ENCODE measurements at places on chromosomes 16 and 17. TPM values are rescaled to one million over a fixed set of nuclear protein-coding genes. Genes with fewer than 3 reads are reported as not detected.

DNA sequence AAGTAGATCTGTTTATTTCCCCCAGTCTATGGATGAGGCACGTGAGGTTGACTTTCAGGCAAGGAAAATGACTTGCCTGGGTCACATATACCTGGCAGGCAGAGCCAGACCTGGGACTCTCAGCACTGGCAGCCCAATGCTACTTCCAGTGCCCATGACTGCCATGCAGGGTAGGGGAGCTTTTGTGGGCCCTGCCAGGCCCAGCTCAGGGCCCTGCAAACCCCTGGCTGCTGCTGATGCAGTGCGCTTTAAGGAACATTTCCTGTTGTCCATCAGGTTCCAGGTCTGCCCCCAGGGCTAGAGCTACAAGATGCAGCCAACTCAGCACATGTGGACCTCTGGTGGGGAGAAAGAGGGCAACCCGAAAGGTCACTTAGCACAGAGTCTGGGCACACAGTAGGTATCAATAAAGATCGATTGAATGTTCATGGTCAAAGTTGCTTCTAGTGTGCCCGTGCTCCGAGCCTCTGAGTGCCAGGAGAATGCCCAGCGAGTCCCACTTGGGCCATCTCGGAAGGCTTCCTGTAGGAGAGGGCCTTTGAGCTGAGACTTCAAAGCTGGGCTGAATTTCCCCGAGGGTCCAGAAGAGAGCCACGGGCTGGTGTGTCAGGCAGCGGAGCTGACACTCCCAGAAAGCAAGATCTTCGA is 513 bp upstream of the TBX21 start:
- H3K4me3 ChIP-seq = peak overlapping the region; percentile 66
- no peak for DNase-seq
- peaks cover 78% of the 10 kb centered on the region for H3K27me3 ChIP-seq
- no peak overlapping the region for H3K27ac ChIP-seq
- no peaks in the 10 kb centered on the region for H3K36me3 ChIP-seq
- no peaks in the 10 kb centered on the region for H3K4me1 ChIP-seq

DNA sequence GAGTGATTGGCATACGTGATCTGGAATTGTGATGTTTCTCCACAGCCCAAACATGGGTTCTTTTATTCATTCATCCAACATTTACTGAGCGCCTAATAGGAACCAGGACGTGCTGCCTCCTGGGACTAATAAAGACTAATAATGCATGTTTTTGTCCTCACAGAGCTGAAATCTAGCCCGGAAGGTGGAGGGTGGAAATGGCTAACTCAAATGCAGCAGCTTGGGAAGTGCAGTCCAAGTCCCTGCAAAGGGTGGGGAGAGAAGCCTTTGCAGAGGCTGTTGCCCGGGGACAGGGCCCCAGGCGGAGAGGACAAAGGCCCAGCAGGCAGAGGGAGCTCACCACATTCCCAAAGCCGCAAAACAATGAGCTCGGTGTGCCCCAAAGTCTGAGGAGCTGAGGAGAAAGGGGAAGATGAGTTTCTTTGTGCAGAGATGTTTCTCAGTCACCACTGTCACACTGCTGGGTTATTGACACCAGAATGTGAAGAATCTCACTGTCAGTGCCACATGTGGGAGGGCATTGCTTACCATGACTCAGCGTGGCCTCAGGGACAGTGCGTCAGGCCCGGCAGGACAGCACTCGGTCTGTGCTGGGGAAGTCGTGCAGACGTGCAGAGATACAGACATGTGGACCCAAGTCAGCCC is 118.2 kb upstream of the CHMP6 start:
- no peaks in the 10 kb centered on the region for H3K4me1 ChIP-seq
- H3K27me3 ChIP-seq = no peaks in the 10 kb centered on the region

TPSG1 gene
- not detected for total RNA-seq

DNA sequence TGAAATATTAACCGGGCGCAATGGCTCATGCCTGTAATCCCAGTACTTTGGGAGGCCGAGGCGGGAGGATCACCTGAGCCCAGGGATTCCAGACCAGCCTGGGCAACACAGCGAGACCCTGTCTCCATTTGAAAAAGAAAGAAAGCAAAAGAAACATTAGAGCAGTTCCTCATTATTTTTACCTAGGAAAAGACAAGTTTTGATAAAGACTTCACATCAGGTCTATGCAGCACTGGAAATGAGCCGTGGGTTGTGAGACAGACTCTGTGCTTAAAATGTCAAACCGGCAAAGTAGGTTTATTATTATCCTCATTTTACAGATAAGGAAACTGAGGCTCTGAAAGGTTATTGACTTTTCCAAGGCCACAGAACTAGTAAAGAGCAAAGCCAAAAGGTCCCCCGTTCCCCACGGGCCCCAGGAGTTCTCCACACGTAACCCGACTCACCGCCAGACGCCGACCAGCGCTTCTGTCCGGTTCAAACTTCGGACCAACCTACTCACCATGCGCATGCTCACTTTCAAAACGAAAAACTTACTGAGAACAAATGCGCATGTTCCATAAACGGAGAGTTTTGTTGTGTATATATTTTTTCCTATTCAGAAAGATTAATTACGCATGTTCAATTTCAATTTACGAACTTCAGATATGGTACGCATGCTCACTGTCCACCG is 356 bp downstream of the TUBD1 start:
- no peaks in the 10 kb centered on the region for H3K4me1 ChIP-seq
- no peak overlapping the region for H3K27ac ChIP-seq
- H3K27me3 ChIP-seq = no peaks in the 10 kb centered on the region
- DNase-seq = no peak
- peak overlapping the region; percentile 89 for H3K4me3 ChIP-seq

DNA sequence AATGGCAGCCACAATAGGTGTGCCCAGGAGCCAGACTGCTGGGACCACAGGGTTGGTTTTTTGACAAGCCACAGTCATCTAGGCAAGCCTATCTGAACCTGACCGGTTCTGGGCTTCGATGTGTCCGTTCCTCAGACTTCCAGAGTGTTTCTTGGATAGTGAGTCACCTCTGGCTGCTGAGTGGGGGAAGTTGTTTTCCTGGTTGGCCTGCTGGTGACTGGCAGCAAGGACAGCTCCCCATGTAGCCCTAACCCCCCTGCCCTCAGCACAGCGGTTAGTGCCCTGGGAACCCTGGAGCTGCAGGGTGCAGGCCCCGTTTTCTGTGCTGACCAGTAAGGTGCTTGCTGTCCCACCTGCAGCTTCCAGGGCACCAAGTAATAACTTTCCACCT is 65.5 kb downstream of the PLD6 start:
- DNase-seq = peak; percentile 66
- no peak overlapping the region for H3K4me3 ChIP-seq
- no peak overlapping the region for H3K27ac ChIP-seq
- H3K36me3 ChIP-seq = peaks cover 38% of the 10 kb centered on the region

EPOP gene
- total RNA-seq = 3.2 TPM

- DNase-seq = no peak
- H3K4me3 ChIP-seq = no peak overlapping the region
- no peaks in the 10 kb centered on the region for H3K4me1 ChIP-seq
- H3K27me3 ChIP-seq = no peaks in the 10 kb centered on the region
- H3K36me3 ChIP-seq = no peaks in the 10 kb centered on the region
Measured at GRCh38 chr16:19430345-19430744, 12.7 kb downstream of the TMC5 start.

- no peak overlapping the region for H3K27ac ChIP-seq
- no peaks in the 10 kb centered on the region for H3K4me1 ChIP-seq
- H3K36me3 ChIP-seq = no peaks in the 10 kb centered on the region
- DNase-seq = peak; percentile 97
- no peak overlapping the region for H3K4me3 ChIP-seq
Measured at GRCh38 chr17:46821482-46822387, 3.2 kb upstream of the WNT3 start.

GRCh38 chr17:350706-351448 is 1.7 kb downstream of the RPH3AL start:
- peaks cover 15% of the 10 kb centered on the region for H3K4me1 ChIP-seq
- peak; percentile 65 for DNase-seq
- no peak overlapping the region for H3K4me3 ChIP-seq
- H3K36me3 ChIP-seq = no peaks in the 10 kb centered on the region
- H3K27ac ChIP-seq = no peak overlapping the region

Data from endodermal cell (in vitro differentiated cells).